ENCODE measurements at places on chromosomes 3 and 15. TPM values are rescaled to one million over a fixed set of nuclear protein-coding genes. Genes with fewer than 3 reads are reported as not detected.
A peak's percentile ranks its signal among the peaks of the same experiment; 100 is the strongest.

DNA sequence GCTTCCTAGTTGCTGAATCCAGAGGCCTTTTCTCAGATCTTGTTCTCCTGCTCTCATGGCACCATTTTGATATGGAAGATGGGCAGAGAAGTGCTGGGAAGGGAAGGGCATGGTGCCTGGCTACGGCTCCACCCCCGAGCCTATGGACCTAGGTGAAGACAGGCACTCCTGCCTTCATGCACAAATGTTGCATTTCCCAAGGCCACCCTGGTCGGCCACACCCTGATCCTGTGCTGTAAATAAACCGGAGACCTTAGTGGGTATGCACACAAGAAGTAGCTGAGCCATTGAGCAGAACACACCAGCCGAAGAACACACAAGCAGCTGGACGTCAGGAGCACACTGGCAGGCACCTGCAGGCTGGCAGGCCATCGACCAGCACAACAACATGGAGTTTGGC lies 261.6 kb downstream of the SHQ1 start:
- no peak for DNase-seq

DNA sequence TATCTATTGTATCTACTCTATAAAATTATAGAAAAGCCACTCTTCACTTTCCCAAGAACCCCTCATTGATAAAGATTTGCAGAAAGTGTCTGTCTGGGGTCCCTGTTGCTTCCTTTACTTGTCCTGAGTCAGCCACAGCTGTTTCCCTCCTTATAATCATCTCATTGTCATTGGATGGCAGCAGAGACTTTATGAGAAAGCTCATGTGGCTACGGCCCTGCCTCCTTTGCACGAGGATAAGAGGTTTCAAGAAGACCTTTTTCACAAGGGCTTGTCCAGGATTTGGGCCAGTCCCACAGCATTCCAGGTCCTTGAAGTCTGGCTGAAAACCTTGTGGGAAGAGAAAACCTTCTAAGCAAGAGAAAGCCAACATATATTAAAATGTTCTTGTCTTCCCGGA lies 41.9 kb upstream of the THBS1 start:
- DNase-seq = peak; percentile 25

DNA sequence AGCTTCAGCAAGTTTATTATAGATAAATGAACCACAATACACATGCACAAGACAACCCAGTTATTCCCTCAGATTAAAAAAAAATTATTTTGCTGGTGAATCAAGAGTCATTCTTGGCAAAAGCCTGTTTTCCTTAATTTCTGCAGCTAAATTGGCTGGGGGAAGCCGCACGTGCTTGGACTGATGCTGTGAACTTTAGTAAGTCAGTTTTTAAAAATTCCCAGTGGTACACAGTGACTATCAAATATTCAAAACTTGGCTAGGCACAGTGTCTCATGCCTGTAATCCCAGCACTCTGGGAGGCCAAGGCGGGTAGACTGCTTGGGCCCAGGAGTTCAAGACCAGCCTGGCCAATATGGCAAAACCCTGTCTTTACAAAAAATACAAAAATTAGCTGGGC lies 23.9 kb downstream of the EHD4 start:
- no peak for DNase-seq

- no peak for DNase-seq
These were observed 110.3 kb downstream of the FAIM start for GRCh38 chr3:138718849-138719248.

DNA sequence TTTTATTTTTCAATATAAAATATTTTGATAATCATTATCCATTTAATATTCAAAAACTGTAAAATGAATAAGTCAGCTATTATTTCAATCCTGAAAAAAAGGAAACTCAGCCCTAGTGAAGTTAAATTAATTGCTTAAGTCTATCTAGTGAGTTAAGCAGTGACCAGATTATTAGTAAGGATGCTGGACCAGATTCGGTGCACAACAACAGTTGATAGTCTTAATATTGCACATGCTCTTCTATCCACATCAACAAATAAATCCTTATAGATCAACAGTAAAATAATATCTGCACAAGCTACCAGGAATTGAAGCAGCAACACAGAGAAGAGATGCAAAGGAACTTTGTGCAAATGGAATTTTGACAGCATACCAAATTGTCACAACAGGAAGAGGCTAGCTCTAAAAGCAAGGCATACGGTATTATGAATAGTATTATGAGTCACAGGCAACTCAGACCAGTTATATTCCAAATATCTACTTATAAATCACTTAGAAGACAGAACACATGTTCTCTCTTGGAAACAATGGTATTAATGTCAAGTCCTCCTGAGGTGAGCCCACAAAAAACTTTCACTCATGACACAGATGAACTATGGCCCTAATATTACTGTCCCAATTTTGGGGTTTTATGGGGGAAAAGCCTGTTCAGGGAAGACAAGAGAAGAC lies 24.9 kb downstream of the VPS13C start:
- DNase-seq = no peak

SEMA6D gene
- 34.9 TPM for total RNA-seq

NAALADL2 gene
- total RNA-seq = 12.5 TPM

Data from vagina (tissue), 2 donors.